ENCODE measurements at places on chromosomes 6 and 20.

- no peak for DNase-seq
These were observed 1.1 kb upstream of the BEND6 start for GRCh38 chr6:56953597-56954402.

DNA sequence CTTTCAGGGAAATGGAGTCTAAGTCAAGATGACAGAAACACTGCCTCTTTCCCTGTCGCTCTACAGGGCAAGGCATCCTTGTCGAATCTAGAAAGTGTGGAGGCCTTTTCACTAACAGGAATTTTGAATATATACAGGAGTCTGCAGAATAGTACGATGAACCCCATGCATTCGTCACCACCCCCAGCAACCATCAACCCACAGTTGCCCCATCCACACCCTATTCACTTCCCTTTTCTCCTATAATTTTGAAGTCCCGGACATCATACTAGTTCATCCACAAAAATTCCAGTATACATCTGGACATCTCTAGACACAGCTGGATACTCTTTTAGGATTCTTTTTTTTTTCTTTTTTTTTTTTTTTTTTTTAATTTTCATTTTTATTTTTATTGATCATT is 80.7 kb upstream of the RIN2 start:
- no peak for DNase-seq

GRCh38 chr20:36854348-36855240 is 21.3 kb upstream of the TLDC2 start:
- DNase-seq: no peak

DNA sequence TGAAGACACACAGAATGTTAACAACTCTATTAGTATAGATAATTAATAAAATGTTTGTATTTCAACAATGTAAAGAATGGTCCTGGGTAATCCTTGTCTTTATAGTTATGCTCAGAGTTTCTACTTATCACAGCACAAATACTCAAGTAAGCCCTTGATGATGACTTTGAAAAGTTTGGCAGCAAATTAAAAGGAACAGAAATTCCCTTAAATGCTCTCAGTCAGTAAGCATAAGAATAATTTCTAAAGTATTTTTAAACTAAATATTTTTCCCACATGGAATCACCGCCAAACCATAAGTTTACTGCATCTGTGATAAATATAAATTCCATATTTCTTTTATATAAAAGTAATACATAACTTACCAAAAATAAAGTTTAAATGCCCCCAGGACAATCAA is 96.1 kb downstream of the COL12A1 start:
- DNase-seq: no peak

- DNase-seq: peak; percentile 94
These were observed 33.1 kb upstream of the LCA5 start for GRCh38 chr6:79570129-79571029.

GRCh38 chr20:17807651-17808050 is 107.9 kb downstream of the BANF2 start:
- DNase-seq: no peak

- no peak for DNase-seq
These were observed 678.6 kb upstream of the ID4 start for GRCh38 chr6:19158586-19158985.

GRCh38 chr20:1242530-1242929 is 16.7 kb downstream of the RAD21L1 start:
- no peak for DNase-seq

- DNase-seq: no peak
These were observed 386.5 kb downstream of the SMOC2 start for GRCh38 chr6:168827586-168827871.

GRCh38 chr20:38725931-38726803 is 1.9 kb downstream of the SLC32A1 start:
- no peak for DNase-seq

- no peak for DNase-seq
These were observed 30.7 kb downstream of the HDGFL1 start for GRCh38 chr6:22600059-22600458.

DNA sequence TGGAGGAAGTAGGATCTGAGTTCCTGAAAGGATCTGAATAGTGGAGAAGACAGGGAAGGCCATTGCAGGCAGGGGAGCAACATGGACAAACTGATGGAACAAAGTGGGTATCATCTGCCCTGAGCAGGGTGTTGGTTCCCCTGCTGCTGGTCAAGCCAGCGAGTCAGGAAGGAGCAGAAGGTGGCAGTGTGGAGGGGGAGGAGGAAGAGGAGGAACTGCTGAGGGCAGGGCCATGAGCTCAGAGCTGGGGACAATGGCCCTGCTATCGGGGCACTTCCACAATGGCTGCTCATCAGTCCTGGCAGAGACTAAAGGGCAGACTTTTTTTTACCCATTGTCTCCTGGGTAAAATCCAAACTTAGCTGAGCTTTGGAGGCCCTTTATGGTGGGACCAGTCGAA is 13.6 kb downstream of the CNBD2 start:
- no peak for DNase-seq

GRCh38 chr6:167660944-167661551 is 165.7 kb upstream of the AFDN start:
- no peak for DNase-seq

GRCh38 chr20:38181207-38181801 is 16.2 kb upstream of the TGM2 start:
- DNase-seq: no peak

DNA sequence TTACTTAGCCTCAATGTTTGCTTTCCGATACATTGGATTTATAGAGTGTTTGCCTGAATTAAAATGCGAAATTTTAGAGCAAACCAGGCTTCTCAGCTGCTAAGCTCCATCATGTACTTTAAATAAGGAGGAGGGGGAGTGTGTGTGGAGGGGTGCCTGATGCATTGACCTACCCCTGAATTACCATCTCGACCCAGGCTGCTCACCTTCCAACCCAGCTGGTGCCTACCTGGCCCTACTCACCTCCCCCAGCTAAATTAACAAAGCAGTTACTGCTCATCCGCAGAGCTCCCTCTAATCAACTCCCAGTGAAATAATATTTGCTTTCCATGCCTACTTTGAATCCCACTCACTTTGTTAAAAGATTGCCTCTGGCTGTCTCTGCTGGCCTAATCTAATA is 544.5 kb downstream of the MAFB start:
- DNase-seq: no peak

DNA sequence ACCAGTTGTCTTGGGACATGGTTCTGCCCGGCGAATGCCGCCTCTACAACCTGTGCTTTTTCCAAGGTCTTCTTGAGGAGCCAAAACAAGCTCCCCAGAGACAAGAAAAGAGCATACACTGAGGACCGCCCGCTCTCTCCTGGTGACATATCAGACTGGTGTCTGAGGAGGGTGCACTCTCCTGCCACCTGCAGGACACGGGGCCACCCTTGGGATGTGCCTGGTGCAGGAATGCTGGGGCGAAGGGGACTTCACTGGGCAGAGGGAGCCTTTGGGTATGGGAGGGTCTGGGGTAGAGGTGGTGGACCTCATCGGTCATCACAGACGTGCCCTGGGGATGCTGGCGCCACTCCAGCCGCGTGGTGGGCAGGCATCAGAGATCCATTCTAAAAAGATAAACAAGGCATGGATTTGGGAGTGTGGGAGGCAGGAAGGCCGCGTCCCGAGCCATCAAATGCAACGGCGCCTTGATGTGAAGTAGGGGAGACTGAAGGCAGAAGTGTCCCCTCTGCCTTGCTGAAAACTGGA is 163.3 kb downstream of the CD83 start:
- no peak for DNase-seq

GRCh38 chr20:24984961-24985640 is 7.5 kb downstream of the APMAP start:
- DNase-seq: no peak

DNA sequence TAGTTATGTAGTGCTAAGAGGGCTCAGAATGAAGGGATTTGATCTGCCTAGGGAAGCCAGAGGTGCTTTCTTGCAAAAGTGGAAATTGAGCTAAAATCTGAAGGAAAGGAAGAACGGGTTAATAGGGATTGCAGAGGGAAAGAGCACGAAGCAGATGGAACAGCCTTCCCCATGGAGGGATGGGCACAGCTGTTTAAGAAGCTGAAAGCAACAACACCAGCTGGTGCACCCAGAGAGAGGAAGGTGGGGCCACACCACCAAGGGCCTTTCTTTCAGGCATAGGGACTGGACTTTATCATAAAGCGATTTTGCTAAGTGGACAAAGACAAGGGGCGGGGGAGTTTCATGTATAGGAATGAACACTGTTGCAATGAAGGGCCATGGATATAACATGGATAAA is 65.8 kb upstream of the SNRPB2 start:
- no peak for DNase-seq

GRCh38 chr6:46138281-46138680 is 8.5 kb downstream of the ENPP4 start:
- no peak for DNase-seq

- DNase-seq: no peak
These were observed 81.4 kb downstream of the CARMIL1 start for GRCh38 chr6:25360621-25361020.

GRCh38 chr6:30013291-30013922 is 47.7 kb upstream of the POLR1H start:
- DNase-seq: peak; percentile 44

DNA sequence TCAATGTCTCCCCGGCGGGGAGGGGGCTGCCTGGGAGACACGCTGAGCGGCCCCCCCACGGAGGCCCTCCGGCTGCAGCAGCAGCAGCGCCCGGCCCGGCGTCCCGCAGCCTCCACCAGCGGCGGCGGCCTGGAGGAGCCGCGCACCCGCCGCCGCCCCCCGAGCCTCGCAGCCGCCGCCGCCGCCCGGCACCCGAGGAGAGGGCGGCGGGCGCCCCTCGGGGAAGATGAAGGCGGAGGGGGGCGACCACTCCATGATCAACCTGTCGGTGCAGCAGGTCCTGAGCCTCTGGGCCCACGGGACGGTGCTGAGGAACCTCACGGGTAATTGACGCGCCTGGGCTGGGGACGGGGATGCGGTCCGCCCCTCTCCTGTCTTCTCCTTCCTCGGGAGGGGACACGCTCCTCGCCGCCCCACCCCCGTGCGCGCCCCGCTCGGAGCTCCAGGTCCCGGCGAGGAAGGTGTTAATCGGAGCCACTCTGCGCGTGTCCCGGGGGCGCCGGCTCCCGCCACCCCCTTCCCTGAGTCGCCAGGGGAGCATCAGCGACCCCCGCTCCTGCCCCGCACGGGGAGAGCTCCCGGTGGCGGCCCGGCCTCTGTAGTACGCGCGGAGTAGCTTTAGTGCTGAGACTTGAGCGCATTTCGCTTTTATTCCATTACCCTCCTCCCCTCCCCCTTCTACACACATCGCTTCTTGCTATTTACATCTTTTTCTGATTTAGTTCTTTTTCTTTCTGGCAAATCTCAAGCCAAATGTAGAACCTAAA is 686 bp downstream of the TMEM170B start:
- no peak for DNase-seq

DNA sequence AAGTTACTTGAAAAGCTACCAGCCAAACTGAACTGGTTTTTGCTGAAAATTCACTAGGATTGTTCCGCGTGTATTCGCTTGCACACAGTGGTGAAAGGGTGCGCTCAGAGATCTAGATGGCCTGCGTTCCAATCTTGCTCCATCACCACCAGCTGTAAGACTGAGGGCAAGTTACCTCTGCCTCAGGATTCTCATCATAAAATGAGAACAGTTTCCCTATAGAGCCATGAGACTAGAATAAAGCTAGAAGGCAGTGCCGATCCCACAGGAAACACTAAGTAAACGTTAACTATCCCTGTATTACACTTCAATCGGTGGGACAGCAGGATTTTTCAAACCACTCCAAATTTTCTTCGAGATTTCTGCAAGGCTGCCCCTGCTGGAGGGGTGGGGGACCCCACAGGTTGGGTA is 838 bp downstream of the AHCY start:
- no peak for DNase-seq

GRCh38 chr20:63066506-63067265 is 59.9 kb upstream of the BHLHE23 start:
- no peak for DNase-seq

- DNase-seq: no peak
These were observed 458.7 kb upstream of the RUNX2 start for GRCh38 chr6:44869321-44869897.

DNA sequence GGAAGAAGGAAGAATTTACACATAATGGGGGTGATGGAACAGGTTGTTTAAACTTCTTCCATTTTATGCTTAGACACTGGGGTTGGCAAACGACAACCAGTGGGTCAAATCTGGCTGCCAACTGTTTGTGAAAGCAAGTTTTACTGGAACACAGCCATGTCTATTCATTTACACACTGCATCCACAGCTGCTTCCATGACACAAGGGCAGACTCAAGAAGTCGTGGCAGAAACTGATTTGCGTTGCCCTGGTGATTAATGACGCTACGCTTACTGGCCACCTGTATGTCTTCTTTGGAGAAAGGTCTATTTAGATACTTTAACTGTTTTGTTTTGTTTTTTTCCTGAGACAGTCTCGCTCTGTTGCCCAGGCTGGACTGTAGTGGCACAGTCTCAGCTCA is 19.0 kb downstream of the CTCFL start:
- DNase-seq: no peak

DNA sequence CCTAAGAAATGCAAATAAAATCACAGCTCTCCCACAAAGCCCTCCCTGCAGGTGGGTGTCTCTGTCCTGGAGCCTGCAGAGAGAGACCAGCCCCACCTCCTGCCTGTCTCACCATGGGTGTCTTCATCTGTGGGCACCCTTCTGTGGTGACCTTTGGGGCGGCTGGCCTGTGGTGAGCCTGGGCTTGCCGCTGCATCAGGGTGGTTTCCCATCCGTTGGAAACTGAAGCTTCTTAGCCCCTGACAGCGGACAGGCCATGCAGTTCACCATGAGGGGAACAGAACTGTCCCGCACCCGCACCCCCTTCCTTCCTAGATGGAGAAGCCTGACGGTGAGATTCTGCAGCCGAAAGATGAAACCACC is 42.3 kb upstream of the FRMD1 start:
- DNase-seq: no peak

GRCh38 chr6:16670183-16670582 is 91.1 kb downstream of the ATXN1 start:
- no peak for DNase-seq

DNA sequence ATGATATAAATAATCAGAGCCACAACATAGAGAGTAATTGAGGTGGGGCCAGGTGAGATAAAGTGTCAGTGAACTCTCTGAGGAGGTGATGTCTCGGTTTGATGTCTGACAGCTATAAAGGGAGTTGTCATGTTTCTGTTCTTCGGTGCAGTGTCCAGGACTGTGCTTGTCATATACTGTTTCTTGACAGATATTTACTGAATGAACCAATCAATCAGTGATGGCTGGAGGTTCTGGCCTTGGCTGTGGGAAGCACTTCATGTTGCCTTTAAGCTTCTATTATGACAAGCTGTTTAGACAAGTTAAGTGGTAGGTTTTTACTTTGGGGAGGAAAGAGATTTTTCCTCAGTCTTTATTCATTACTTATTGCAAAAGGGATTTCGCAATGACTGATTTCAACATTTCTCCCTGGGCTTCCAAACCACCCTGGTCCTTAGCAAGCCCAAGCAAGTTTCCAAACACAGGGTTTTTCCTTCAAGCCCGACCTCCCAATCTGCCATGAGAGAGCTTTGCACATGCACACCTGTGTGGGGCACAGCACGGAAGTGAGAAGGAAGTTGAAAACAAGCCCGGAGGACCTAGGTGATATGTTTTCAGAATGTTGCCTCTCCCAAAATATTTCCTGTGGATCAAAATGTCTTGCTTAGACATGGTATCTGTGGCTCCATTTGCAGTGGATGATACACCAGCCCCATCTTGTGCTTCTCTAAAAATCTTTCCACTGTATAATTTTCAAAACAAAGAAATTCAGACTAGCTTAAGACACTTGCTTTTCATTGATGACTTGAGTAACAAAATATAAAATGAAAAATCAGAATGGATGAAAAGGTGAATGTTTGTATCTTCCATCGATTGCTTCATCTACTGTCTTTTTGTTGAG is 567.3 kb upstream of the BTBD3 start:
- DNase-seq: no peak

- no peak for DNase-seq
These were observed 109.1 kb downstream of the TFAP2B start for GRCh38 chr6:50927800-50928199.

All from HT-29 (cell line).